Activated T-cell treated with anti-CD3 and anti-CD28 coated beads for 24 hours (primary cell): ENCODE measurements at places on chromosomes 2 and 18.

DNA sequence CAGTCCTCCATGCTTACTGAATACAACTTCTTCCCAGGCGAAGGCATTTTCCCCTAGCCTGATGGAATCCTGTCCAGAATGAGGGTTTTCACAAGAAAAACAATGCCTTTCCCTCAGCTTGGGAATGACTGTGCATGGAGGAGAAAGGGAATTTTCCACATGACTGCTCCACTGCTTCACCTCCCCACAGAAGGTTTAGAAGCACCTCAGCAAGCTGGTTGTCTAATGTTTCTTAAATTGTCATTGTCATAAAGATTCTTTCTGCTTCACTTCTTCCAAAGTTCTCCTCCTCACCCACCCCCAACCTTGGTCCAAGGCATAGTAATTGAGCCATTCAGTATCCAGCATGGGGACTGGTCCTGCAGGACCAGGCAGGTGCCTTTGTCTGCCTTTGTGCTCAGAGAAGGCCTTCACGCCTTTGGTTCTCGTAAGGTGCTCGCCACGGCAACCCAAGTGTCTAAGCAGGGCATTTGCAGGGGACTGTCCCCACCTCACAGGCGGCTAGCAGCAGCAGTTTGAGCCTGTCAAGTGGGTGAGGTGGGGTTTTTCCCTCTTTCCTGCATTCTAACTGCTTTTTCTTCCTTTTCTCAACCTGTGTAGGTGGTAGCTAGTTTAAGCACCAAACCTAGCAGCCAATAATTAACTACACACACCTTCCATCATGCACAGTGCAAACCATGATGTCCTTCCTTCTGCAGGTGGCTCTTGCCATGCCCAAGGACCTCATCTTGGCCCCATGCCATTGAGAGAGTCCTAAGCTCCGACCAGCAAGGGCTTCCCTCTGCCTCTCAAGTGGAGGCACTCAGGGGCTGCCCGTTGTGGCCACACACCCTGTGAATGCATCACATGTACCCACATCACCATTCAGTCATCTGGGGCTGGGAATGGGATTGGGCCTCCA lies 65.7 kb upstream of the BCL2L11 start:
- DNase-seq, result peak; percentile 56

GRCh38 chr18:10131460-10132395 lies 217.9 kb downstream of the VAPA start:
- no peak for DNase-seq

- no peak for DNase-seq
Measured at GRCh38 chr2:63055226-63056106, 4.8 kb downstream of the OTX1 start.

DNA sequence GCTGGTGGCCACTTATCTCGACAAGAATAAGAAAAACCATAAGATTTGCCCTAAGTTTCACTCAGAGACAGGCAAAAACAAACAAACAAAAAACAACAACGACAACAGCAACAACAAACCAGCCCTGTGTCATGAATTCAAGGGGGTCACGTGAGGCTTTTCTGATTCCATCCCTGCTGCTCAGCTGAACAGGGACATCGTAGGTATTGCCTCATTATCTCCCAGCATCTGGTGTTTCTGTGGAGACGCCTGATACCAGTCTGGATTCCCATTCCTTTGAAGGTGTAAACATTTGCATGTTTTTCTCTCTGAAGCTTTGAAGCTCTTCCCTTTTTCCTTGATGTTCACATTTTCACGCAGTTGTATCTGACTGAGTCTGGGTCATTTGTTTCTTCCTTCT lies 117.4 kb downstream of the KCNF1 start:
- no peak for DNase-seq

- DNase-seq, result no peak
Measured at GRCh38 chr18:58668897-58669296, 2.4 kb upstream of the MALT1 start.

DNA sequence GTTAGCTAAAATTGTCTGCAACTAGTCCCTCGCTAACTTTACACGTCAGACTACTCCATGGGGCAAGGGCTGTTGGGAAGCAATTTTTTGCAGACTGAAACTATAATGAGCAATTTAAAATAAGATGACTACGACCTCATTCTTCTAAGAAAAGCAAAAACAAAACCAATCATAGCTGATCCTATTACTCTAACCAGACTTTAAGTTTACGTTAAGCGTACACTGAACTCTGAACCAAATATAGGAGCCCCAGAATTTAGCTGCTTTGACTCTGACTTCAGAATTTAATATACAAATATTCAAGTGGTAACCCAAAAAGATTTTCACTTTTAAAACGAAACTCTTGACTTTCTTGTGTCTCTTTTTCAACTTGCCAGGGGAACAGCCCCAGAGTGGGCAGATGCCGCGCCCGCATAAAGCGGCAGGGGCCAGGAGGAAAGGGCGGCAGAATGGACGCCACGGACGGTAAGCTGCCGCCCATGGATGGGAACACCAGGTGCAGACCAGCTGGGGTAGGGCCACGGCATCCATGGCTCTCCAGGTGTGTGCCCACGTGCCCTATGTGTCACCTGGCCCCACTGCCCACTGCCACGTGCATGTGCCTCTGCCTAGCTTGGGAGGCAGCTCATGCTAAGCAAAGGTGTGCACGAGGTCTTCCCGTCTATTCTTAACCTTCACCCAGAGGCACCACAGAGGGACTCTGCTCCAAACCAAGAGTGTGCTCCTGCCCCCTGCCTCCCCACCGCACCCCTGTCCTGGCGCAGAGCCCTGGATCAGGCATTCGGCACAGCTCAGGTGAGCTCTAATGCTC lies 217.6 kb downstream of the HDAC4 start:
- DNase-seq, result no peak
